ENCODE measurements at places on chromosomes 4 and X.

GRCh38 chrX:22533898-22534297, 261.2 kb downstream of the CBLL2 start:
- no peak for DNase-seq

DNA sequence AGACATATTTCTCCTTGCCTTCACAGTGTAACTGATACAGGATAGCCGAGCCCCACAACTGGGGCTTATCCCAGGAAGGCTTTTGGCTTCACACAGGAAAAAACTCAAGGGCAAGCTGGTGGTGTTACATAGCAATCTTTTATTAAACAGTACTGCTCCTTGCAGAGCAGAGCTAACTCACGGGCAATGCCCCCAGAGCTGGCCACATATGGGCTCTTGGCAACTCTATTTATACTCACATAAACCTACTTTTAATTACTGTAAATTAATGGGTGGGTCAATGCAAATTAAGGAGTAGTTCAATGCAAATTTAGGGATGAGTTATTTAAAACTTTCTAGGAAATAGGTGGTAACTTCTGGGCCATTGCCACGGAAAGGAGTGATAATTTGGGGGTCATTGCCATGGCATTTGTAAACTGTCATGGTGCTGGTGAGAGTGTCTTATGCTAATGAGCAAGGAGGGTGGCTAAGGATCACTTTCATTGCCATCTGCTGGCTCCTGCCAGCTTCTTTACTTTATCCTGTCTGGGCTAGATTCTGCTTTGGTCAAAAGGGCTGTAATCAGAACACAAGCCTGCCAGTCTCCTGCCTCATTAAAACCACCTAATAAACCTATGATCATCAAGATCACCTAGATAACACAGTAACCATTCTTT, 288.8 kb downstream of the CENPC start:
- no peak for DNase-seq

DNA sequence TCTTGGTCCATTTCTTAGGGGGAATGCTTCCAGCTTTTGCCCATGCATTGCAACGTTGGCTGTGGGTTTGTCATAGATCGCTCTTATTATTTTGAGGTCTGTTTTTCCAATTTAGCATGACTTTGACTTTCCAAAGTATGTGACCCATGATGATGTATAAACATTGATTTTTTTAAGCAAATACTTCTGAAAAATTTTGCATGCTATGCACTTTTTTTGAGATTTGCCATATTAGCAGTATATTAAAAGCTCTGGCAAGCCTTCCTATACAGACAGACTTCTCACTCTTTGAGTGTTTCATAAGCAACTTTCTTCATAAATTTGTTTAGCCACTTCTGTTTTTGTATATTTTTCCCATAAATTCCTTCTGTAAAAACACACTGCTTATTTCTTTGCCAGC, 746.4 kb upstream of the LCORL start:
- DNase-seq: no peak

DNA sequence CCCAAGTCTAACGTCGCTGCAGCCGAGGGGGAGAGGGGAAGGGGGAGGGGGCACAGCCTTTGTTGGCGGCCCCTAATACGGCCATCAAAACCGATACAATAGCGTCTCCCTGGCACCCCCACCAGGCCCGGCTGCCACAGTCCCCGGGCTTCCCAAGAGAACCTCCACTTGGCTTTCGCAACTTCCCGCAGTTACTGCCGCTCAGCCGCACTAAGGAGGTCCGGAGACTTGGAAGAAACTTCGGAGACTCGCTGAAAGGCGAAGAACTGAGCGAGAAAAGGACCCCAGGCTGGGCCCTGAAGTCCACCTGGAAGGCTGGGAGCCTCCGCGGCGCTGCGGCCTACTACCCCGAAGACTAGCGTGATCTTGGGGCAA, 2.8 kb downstream of the NKX6-1 start:
- no peak for DNase-seq

DNA sequence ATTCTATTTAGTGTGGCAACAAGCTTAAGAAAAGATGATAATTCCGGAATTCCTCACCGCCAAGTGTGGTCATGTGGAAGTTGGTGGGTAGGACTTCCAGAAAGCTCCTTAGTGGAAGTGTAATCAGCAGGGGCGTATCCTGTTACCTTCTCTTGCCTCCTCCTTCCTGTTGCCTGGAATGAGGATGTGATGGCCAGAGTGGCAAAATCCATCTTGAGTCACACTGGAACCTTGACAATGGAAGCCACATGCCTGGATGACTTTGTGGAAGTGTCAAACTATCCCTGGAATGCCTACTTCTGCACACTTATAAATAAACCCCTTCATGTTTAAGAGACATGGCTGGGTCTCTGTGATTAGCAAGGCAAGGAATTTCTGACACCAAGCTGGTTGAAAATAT, 191.0 kb downstream of the PRDM5 start:
- DNase-seq: peak; percentile 18

- no peak for DNase-seq
Observed at GRCh38 chr4:175385797-175386196, 426.3 kb downstream of the GPM6A start.

- DNase-seq: peak; percentile 51
Observed at GRCh38 chrX:20266810-20267606, at the start of gene RPS6KA3. Gene RPS6KA3, minus strand, starts transcription at chrX:20266909. Its CDS starts 277 bp downstream, at chrX:20266632.

DNA sequence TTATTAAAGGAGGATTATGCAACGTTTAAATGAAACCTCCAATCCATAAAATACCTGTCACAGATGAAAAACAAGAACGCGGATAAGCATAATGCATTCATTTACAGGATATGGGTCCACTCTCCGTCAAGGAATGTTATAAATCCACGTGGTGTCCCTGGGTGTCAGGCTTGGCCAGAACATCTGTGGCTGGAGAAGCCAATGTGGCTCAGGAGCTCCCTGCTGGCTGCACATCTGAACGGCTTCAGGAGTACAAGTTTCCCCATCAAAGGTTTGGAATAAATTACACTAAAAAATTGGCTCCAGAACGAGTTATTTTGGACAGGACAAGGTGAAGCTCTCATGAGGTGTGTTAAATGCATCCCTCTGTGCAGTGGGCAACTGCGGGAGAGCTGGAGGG, 87.8 kb upstream of the LEF1 start:
- no peak for DNase-seq

GRCh38 chr4:47383829-47384427, 79.6 kb downstream of the COMMD8 start:
- peak; percentile 8 for DNase-seq

DNA sequence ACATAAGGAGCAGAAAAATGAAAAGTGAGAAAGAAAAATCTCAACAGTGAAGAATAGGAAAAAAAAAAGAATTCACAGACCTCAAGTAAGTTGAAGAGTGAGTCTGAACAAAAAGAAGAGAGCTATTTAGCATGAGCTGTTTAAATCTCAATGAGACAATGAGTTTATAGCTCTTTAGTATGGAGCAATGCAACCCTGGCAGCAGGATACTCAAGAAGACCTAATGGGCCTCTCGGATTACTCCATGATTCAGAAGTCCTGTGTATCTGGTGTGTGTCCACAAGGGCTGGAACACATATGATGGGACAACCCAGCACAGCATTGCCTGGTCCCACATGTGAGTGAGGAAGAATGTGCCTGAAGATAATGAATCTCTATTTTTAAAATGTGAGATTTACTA, 563.1 kb upstream of the INTU start:
- no peak for DNase-seq

GRCh38 chr4:158837527-158838141, 68.8 kb downstream of the FNIP2 start:
- DNase-seq: no peak

DNA sequence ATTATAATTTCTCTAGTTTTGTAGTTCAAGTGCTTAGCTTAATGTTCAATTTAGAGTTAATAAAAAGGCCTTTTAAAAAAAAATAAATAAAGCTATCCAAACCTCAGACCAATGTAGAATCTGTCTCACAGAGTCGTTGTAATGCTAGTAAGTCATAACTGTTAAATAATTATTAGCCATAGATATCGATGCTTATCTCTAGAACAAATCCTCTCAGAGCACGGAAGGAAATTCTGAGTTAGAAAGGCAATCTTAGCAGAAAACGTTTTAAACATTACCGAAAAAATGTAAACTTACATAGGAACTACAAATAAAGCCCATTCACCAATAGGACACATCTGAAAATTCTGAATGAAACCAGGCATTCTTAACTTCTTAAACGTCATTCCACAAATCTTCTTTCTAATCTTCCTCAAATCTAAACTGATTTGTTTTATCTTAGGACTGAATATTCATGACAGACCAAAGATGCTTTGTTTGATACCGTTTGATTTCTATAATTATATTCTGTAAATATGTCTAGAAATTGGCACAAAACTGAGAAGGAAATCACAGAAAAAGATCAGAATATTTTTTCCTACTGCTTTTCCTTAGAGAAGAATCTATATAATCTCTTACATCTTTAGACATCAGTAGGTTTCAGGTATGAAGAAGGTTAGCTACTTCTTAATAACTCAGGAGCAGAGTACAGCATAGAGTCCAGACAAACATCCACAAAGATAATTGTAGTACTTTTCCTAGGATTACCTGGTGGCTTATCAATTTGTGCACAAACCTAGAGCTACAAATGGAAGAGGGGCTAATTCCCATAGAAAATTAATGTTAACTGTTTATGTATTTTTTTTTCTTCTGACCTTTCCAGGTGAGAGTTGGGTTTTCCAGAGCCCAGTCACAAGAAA, 140.7 kb downstream of the BTC start:
- no peak for DNase-seq

DNA sequence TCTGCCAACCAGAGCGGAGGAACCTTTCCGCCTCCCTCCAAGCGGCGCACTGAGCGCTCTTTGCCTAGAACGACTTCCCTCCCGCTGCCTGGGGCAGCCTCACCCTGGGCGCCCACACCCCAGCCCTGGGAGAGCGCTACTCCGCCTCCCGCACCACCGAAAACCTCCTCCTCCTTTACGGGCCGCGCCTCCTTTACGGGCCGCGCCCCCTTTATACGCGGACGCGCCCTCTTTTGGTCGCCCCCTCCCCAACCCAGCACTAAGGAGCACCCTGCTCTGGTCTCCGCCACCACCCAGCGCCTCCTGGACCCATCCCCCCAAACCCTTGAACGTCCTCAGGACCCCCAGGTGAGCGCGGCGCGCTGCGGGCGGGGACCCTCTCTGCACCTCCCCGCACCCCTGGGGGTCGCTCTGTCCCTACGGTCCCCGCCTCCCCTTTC, 586 bp upstream of the NSG1 start:
- DNase-seq: no peak

DNA sequence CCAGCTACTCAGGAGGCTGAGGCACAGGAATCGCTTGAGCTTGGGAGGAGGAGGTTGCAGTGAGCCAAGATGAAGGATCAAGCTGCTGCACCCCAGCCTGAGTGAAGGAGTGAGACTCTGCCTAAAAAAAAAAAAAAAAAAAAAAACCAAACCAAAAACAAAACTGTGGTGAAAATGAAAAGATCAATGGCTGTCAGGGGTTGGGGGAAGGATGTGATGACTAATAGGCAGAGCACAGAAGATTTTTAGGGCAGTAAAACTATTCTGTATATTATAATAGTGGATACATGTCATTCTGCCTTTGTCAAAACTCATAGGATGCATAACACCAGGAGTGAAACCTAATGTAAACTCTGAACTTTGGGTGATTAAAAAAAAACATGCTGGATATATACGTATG, 69.9 kb upstream of the ELOVL6 start:
- DNase-seq: no peak

DNA sequence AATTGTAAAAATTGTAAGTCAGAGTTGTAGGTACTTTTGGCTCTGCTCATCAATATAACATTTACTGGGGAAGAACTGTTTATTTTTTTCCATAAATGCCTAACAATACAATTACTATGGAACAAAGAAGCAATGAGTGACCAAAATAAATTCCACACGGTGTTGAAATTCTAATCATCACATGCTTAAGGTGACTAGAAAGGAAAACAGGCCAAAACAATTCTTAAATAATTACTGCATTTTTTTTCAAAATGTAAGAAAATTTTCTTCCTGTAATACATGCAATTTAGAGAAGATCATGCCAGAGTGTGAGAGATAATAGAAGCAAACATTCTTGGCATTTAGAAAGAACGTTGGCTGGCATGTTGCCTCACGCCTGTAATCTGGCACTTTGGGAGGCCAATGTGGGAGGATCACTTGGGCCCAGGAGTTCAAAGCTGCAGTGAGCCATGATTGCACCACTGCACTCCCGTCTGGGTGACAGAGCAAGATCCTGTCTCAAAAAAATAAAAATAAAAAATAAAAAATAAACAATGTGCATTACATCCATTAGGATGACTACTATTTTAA, 22.5 kb downstream of the C4orf46 start:
- no peak for DNase-seq

DNA sequence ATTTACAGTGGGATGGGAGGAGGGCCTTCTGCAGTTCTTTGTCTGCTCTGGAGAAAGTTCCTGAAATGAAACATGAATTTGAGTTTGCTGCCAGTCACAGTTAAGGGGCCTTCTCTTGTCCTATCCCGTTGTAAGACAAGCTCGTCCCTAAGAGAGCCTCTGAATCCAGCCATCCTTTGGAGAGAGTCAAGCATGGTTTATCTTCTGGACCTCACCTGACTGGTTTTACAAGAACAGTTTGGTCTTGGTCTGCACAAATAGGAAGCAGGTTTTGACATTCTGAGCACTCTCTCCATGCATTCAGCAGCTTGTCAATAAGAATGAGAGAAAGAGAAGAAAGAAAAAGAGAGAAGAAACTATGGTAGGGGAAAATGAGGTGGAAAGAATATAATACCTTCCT, 20.4 kb upstream of the TENM3 start:
- no peak for DNase-seq

DNA sequence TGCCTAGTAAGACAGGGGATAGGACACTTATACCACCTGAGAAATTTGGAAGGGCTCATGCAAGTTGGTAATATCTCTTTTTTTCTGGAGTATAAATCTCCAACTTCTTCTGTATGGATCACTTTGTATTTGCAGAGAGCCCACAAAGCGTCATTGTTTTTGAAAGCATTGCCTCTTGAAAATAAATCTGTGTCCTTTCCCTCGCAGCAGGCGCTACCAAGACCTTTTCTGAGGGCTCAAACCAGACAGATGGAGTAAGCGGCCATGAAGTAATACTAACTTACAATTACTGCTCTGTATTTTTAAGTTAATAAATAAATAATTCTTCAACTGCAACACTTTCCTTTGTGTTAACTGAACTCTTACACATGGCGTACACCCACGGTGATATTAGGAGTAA, 56.0 kb upstream of the FBXW7 start:
- no peak for DNase-seq

DNA sequence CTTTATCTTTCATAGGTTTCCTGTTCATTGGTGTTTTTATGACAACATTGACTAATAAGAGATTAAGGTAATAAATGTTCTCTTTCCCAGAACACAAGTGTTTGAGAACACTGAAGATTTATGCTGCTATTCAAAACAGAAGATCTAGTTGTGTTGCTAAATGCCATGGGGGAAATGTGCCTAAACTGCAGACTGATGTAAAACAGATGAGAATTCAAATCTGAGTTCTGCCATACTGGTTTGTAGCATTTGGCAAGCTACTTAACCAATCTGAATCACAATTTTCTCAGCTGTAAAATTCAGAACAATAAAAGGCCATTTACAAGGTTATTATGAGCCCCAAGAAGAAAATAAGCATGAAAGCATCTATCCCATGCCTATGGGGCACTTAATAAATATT, 2.3 kb downstream of the SLC10A6 start:
- DNase-seq: peak; percentile 71

Data from GM04504 (cell line).